ENCODE measurements at places on chromosomes 16 and 17.
A peak's percentile ranks its signal among the peaks of the same experiment; 100 is the strongest.

DNA sequence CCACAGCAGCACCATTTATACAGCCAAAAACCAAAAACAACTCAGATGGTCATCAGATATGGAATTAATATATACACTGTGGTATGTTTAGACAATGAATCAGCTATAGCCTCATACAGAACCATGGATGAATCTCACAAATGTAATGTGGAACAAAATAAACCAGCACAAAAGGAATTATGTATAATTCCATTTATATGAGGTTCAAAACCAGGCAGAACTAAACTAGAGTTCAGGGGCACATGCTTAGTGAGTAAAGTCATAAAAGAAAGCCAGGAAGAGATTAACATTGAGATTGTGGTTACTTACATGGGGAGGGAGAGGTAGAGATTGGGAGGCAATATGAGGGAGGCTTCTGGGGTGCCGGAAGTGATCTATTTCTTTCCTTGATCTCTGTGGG lies 231.1 kb downstream of the COPRS start:
- peaks cover 5% of the 10 kb centered on the region for H3K36me3 ChIP-seq
- H3K4me1 ChIP-seq: no peaks in the 10 kb centered on the region
- no peak for DNase-seq
- peaks cover 5% of the 10 kb centered on the region for H3K27me3 ChIP-seq

DNA sequence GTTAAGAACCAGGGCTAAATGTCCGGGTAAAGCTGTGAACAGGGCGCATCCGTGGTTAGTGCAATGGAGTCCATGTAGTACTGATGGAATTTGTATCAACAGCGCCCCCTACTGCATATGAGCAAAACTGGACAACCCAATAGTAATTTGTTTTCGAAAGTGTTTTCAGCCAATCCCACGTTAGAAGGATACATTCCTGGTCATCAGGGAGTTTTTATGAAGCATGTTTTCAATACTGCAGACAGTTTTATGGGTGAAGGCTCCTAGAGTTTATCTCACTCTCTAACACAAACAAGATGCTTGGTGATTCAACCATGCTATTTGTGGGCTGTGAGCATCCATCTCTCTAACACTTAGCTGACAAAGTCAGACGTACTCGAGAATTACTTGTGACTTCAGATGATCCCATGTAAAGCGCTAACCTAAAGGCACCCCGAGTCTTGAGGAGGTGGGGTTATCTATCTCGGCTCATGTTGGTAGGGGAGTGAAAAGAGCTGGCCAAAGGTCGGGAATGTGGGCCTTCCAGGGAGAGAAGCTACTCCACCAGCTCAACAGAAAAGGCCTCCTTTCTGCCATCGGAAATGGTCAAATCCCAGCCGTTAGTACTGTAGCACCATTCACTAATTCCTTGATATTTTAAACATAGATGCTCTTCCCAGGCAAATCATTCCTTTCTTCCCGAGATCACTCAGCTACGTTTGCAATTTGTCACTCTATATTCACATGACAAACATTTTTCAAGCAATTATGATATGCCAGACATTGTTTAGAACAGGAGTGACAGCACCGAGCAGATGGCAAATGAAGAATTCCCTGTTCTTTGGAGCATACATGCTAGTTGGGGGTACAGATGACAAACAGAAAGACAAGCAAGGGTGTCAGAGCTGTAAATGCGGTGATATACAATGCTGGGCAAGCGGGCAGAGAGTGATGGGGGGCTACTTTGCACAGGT lies 46.9 kb upstream of the HNF1B start:
- H3K27me3 ChIP-seq: peaks cover 31% of the 10 kb centered on the region
- no peak for DNase-seq
- H3K4me1 ChIP-seq: peaks cover 16% of the 10 kb centered on the region
- H3K36me3 ChIP-seq: no peaks in the 10 kb centered on the region
- H3K27ac ChIP-seq: no peak overlapping the region

DNA sequence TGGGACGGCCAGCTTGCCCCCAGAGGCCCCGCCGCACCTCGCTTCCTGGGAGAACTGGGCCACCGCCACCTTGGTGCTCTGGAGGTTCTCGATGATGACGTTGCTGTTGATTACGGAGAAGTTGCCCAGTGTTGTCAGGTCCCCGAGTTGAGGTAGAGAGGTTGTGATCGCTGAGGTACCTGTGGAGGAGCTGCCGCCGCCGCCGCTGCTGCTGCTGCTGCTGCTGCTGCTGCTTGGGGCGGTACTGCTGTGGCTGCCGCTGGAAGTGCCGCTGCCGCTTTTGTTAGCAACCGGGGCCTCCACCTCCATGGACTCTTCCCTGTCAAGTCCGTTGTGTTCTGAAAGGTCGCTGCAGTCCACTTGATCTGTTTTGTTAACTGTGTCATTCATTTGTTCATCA lies 9.5 kb downstream of the SALL1 start:
- peaks cover 79% of the 10 kb centered on the region for H3K36me3 ChIP-seq
- H3K27me3 ChIP-seq: peaks cover 3% of the 10 kb centered on the region
- peak overlapping the region; percentile 97 for H3K27ac ChIP-seq
- H3K4me1 ChIP-seq: peaks cover 100% of the 10 kb centered on the region

GRCh38 chr16:30740364-30741251 lies 7.6 kb upstream of the PHKG2 start:
- no peaks in the 10 kb centered on the region for H3K27me3 ChIP-seq
- H3K4me3 ChIP-seq: no peak overlapping the region
- peaks cover 61% of the 10 kb centered on the region for H3K36me3 ChIP-seq
- peaks cover 7% of the 10 kb centered on the region for H3K4me1 ChIP-seq

GRCh38 chr17:77083531-77083930 lies 57.2 kb upstream of the SEC14L1 start:
- DNase-seq: no peak
- H3K4me1 ChIP-seq: peaks cover 29% of the 10 kb centered on the region
- no peaks in the 10 kb centered on the region for H3K36me3 ChIP-seq
- H3K27ac ChIP-seq: no peak overlapping the region
- no peak overlapping the region for H3K4me3 ChIP-seq
- peaks cover 24% of the 10 kb centered on the region for H3K27me3 ChIP-seq

- H3K27me3 ChIP-seq: no peaks in the 10 kb centered on the region
- H3K27ac ChIP-seq: no peak overlapping the region
- DNase-seq: no peak
- no peak overlapping the region for H3K4me3 ChIP-seq
- H3K36me3 ChIP-seq: no peaks in the 10 kb centered on the region
Measured at GRCh38 chr17:81336930-81337325, 41.8 kb upstream of the SLC38A10 start.

DNA sequence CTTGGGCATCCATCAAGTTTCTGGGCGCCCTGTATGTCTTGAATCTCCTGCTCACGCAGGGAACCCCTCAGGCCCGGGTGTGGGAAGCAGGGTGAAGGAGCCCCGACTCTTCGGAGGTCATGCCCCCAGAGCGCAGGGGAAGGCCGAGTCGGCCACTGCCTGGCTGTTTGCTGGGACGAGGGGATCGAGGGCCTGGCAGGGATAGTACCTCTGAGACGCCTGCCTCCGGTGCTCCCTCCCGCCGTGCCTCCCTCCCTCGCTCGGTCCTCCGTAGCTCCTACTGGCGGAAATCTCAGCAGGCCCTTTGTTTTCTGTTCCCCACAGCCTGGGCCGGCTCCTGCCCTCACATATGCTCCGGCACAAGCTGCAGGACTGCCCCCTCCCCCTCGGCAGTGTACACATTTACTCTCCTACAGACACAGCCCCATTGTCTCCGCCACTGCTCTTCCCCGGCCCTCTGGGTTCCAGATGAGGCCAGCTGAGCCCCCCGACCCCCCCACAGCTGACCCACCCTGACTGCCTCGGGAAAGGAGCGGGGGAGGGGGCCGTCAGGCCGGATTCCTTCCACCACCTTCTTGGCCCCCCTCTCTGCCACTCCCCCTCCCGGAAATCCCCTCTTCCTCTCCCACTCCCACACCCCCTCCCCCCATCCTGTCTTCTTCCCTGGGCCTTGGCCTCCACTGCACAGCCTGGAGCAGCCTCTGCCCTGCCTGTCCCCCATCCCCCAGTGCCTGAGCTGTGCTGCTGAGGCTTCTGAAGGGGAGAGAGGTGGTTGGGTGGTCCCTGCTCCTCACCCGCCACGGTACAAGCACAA lies 1.4 kb downstream of the TRAF4 start:
- peak overlapping the region; percentile 92 for H3K4me3 ChIP-seq
- H3K27ac ChIP-seq: peak overlapping the region; percentile 98
- H3K27me3 ChIP-seq: no peaks in the 10 kb centered on the region
- peaks cover 37% of the 10 kb centered on the region for H3K4me1 ChIP-seq
- H3K36me3 ChIP-seq: peaks cover 15% of the 10 kb centered on the region
- DNase-seq: peak; percentile 67

DNA sequence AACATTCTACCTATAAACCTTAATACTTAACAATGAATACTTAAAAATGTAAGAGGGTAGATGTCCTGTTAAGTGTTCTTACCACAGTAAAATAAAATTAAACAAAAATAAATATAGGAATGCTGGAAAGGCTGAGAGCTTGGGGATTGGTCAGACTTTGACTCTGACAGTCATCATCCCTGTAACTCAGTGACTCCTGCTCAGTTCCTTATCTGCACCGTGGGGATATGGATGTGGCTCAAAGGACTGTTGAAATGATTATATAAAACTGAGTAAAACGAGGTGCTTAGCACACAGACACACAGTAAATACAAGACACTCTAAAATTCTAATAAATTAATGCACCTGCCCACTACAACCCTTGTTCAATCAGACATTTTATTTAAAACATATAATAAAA lies 338.6 kb downstream of the TMEM114 start:
- no peak overlapping the region for H3K27ac ChIP-seq
- no peaks in the 10 kb centered on the region for H3K36me3 ChIP-seq
- H3K27me3 ChIP-seq: peaks cover 6% of the 10 kb centered on the region
- H3K4me1 ChIP-seq: peaks cover 40% of the 10 kb centered on the region
- DNase-seq: no peak

- H3K4me1 ChIP-seq: peaks cover 6% of the 10 kb centered on the region
- H3K36me3 ChIP-seq: no peaks in the 10 kb centered on the region
- DNase-seq: no peak
- peaks cover 2% of the 10 kb centered on the region for H3K27me3 ChIP-seq
- H3K4me3 ChIP-seq: no peak overlapping the region
- no peak overlapping the region for H3K27ac ChIP-seq
Measured at GRCh38 chr17:60398227-60398959, 6.5 kb upstream of the USP32 start.

GRCh38 chr16:82756283-82756599 lies 129.5 kb downstream of the CDH13 start:
- no peak for DNase-seq
- no peaks in the 10 kb centered on the region for H3K36me3 ChIP-seq
- no peak overlapping the region for H3K27ac ChIP-seq
- peaks cover 13% of the 10 kb centered on the region for H3K27me3 ChIP-seq
- H3K4me3 ChIP-seq: no peak overlapping the region

- peaks cover 10% of the 10 kb centered on the region for H3K4me1 ChIP-seq
- no peaks in the 10 kb centered on the region for H3K36me3 ChIP-seq
- H3K4me3 ChIP-seq: no peak overlapping the region
- DNase-seq: no peak
Measured at GRCh38 chr16:85040685-85041084, 13.1 kb downstream of the KIAA0513 start.

- H3K4me3 ChIP-seq: no peak overlapping the region
- no peak for DNase-seq
- H3K36me3 ChIP-seq: peaks cover 63% of the 10 kb centered on the region
- no peaks in the 10 kb centered on the region for H3K4me1 ChIP-seq
- H3K27ac ChIP-seq: no peak overlapping the region
Measured at GRCh38 chr16:3594316-3595109, 16.9 kb downstream of the SLX4 start.

DNA sequence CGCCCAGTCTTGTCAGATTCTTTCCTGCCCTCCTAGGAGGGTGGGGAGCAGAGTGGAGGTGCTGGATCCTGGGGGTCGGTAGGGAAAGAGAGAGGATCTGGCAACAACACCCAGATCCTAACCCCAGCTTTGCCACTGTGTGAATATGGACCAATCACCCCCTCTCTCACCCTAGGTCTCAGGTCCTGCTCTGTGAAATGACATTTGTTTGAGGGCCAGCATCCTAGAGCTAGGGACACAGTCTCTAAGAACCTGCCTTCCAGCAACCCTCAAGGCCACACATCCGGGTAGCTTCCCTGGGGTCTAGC lies 28.4 kb upstream of the MAP3K14 start:
- no peak overlapping the region for H3K27ac ChIP-seq
- H3K36me3 ChIP-seq: no peaks in the 10 kb centered on the region
- no peak overlapping the region for H3K4me3 ChIP-seq
- H3K4me1 ChIP-seq: peaks cover 27% of the 10 kb centered on the region
- peaks cover 14% of the 10 kb centered on the region for H3K27me3 ChIP-seq

DNA sequence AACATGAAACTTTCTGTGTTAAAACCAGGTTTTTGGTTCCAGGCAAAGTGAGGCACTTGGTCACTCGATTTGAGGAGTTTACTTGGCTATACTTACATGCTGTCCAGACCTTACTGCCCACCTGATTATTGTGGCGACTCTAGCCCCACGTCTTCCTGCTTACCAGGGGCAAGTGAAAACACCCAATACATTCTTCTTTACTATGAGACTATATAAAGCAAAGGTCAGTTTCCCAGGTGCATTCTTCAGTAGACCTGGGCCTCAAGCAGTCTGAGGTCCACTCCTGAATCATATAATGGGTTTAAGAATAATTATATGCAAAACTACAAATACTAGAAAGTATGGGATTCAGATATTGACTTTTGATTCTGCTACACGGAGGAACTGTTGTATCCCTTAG lies 86.2 kb downstream of the EFCAB5 start:
- no peak overlapping the region for H3K4me3 ChIP-seq
- no peak for DNase-seq
- no peaks in the 10 kb centered on the region for H3K36me3 ChIP-seq
- no peak overlapping the region for H3K27ac ChIP-seq
- H3K27me3 ChIP-seq: no peaks in the 10 kb centered on the region

GRCh38 chr16:27444015-27444414 lies 42.0 kb downstream of the IL21R start:
- no peaks in the 10 kb centered on the region for H3K27me3 ChIP-seq
- peaks cover 6% of the 10 kb centered on the region for H3K4me1 ChIP-seq
- no peaks in the 10 kb centered on the region for H3K36me3 ChIP-seq

GRCh38 chr17:66230922-66231591 lies 1.8 kb upstream of the APOH start:
- no peak overlapping the region for H3K27ac ChIP-seq
- peaks cover 10% of the 10 kb centered on the region for H3K27me3 ChIP-seq
- H3K4me3 ChIP-seq: no peak overlapping the region
- no peaks in the 10 kb centered on the region for H3K4me1 ChIP-seq
- no peaks in the 10 kb centered on the region for H3K36me3 ChIP-seq

DNA sequence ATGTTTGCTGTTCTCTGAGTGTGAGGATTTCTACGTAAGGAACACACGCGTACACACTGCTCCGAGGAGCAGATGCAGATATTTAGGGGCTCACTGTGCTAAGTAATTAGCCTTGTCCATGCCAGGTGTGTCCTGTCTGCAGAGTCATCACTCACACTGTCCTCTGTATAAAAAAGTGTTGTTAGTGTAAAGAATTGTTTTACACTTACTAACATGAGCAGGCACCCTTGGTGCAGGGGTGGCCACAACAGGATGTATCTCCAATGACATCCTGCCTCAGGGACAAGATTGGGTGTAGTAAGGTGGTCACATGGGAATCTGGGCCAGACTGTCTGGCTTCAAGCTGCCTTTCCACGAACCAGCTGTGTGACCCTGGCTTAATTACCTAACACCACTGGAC lies 63.9 kb downstream of the NDEL1 start:
- peaks cover 2% of the 10 kb centered on the region for H3K27me3 ChIP-seq
- peaks cover 76% of the 10 kb centered on the region for H3K36me3 ChIP-seq
- no peak overlapping the region for H3K27ac ChIP-seq
- H3K4me3 ChIP-seq: no peak overlapping the region
- H3K4me1 ChIP-seq: no peaks in the 10 kb centered on the region

- no peaks in the 10 kb centered on the region for H3K4me1 ChIP-seq
- H3K27me3 ChIP-seq: peaks cover 18% of the 10 kb centered on the region
- no peak overlapping the region for H3K4me3 ChIP-seq
- peak; percentile 58 for DNase-seq
- no peak overlapping the region for H3K27ac ChIP-seq
- no peaks in the 10 kb centered on the region for H3K36me3 ChIP-seq
Measured at GRCh38 chr17:34146440-34147043, 108.5 kb upstream of the CCL2 start.

Data from nephron progenitor cell (in vitro differentiated cells).